OCI-M1 (cell line): ENCODE measurements at places on chromosomes 5 and 9.
A peak's percentile ranks its signal among the peaks of the same experiment; 100 is the strongest.

DNA sequence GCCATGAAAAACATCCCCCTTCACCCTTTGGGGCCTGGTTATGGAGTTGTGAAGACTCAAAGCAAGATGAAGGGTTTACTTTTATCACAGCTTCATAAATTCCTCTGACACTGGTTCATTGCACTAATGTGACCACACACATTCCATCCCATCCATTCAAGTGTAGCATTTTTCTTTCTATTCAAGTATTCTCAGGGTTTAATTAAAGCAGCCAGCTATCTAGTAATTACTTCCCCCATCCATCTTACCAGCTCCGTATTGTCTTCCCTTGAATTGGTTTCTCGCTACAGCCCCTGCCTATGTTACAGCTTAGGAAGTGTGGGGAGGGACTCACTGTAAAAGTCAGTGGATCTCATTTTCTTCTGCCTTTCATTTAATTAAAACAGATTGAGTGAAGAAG is 387.0 kb upstream of the RFX3 start:
- DNase-seq, result no peak

- DNase-seq, result no peak
Measured at GRCh38 chr9:106146066-106146840, 451.9 kb downstream of the TMEM38B start.

DNA sequence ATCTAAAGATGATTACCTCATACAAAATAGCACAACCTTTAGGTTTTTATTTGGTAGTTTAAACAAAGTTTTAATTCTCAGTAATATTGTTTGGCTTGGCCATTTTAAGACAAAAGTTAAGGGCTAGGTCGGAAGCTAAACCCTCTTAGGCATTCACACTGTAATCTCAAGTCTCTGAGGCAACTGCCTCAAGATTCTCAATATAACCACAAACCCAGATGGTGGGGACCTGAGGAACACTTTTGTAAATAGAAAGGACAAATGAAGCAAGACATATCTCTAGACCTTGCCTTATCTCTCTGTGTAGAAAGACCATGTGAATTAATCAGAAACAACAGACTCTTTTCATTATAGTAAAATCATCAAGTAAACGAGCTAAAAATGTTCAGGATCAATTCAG is 500.2 kb upstream of the CDH6 start:
- DNase-seq, result peak; percentile 81

DNA sequence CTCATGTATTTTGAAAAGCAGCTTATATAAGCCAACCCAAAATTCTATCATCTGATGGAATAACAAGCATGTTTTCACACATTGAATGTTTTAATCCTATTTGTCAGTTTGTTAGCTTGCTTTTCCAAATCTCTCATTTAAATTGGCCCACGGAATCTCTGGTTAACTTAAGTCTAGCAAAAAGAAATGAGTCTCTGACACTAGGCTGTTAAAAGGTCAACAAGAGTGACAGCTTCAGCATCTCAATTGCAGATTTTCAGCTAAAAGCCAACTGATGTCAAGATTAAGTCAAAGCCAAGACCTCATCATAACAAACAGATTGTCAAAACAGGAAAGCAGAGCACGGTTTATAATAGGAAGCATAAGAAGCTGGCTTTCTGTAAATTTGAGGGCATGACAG is 49.4 kb upstream of the CDH9 start:
- no peak for DNase-seq

- no peak for DNase-seq
Measured at GRCh38 chr5:17089690-17090089, 127.7 kb upstream of the BASP1 start.

DNA sequence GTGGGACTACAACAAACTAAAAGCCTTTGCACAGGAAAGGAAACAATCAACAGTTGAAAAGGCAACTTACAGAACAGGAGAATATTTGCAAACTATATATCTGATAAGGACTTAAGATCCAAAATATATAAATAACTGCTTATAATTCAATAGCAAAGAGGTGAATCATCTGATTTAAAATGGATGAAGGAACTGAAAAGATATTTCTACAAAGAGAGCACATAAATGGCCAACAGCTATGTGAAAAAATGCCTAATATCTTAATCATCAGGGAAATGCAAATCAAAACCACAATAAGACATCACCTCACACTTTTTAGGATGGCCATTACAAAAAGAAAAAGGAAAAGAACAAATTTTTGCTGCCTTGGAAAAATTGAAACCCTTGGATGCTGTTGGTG is 100.4 kb downstream of the LURAP1L start:
- no peak for DNase-seq

- no peak for DNase-seq
Measured at GRCh38 chr5:125202871-125203438, 456.5 kb upstream of the ZNF608 start.

GRCh38 chr5:66669086-66669861 is 73.1 kb downstream of the MAST4 start:
- DNase-seq, result no peak
